A673 (cell line): ENCODE measurements at places on chromosomes 4 and X.

DNA sequence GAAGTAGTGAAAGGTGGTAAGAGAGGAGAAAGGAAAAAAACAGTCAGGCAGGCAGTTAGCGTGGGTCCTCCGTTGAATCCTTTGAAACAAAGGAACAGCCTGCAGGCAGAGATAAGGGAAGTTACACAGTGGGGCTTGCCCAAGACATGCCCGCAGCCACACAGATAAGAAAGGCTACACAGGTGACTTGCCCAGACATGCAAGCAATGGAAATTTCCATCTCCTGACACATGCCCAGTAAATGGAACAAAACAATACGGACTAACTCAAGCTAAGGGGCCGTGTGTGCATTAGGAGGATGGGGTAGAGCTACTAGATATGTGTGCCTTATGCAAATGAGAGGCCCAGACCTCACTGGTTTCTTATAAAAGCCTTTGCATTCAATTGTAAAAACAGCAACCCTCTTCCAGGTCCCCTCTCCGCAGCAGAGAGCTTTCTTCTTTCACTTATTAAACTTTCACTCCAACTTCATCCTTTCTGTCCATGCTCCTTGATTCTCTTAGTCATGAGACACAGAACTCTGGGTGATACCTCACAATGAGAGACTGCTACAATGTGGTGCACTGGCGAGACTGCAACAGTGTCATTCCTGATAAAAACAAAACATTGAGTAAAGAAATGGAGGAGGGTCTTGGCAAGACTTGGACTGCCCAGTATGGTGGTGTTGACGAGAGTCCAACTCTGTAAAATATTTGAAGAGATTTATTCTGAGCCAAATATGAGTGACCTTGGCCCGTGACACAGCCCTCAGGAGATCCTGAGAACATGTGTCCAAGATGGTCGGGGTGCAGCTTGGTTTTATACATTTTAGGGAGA, 997.4 kb upstream of the PRKX start:
- DNase-seq = no peak

DNA sequence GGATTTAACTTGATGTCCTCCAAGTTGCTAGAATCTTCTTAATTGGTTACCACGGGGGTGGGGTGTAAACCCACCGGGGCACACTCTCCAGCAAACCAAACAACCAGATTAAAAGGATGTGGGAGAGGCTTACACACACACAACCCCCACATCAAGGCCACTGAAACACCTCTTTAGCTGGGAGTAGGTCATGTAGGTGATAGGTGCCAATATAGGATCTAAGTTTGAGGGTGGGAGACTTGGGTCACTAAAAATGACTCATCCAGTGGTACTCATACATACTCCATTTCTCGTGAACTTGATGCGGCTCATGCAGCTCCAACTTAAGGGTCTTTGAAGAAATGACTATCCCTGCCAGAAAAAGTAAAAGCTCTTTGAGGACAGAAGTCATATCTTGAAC, 20.5 kb upstream of the CD40LG start:
- no peak for DNase-seq

- DNase-seq = no peak
These were observed 120.6 kb downstream of the ZNF827 start for GRCh38 chr4:145818011-145818410.

GRCh38 chr4:121960818-121961217, 9.0 kb upstream of the TRPC3 start:
- no peak for DNase-seq

- no peak for DNase-seq
These were observed 171.1 kb upstream of the PITX2 start for GRCh38 chr4:110793890-110794554.

- DNase-seq = no peak
These were observed 23.1 kb downstream of the CORIN start for GRCh38 chr4:47814618-47815295.

DNA sequence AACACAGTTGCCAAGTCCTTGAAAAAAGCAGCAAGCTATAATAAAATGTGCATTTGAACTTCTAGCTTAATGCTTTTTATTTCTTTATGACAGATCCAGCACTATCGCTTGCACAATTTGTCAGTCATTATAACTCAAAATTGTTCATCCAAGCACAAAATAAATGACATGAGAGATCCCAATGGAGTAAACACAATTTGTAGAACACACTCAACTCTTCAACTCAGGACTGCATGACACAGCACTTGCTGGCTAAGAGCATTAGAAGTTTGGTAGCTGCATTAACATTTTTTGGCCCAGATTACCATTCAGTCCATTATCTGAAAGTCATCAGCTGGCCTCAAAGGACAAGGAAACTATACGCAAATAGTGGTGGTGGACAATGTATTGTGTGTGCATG, 530.1 kb downstream of the INPP4B start:
- DNase-seq = no peak
